ENCODE measurements at places on chromosomes 2 and 18. TPM values are rescaled to one million over a fixed set of nuclear protein-coding genes. Genes with fewer than 3 reads are reported as not detected.

RAB27B gene
- total RNA-seq: 2.4 TPM

CYS1 gene
- total RNA-seq: not detected

COL6A3 gene
- total RNA-seq: 1.3 TPM

AKAIN1 gene
- total RNA-seq: not detected

RGPD3 gene
- total RNA-seq: 0.38 TPM

MDH1B gene
- total RNA-seq: 0.25 TPM

IGFBP5 gene
- total RNA-seq: not detected

TCF23 gene
- total RNA-seq: not detected

IL18R1 gene
- 7.6 TPM for total RNA-seq

MC5R gene
- total RNA-seq: not detected

- DNase-seq: no peak
- no peak overlapping the region for H3K27ac ChIP-seq
- no peak overlapping the region for H3K4me3 ChIP-seq
- H3K27me3 ChIP-seq: no peaks in the 10 kb centered on the region
- H3K36me3 ChIP-seq: no peaks in the 10 kb centered on the region
These were observed 319.2 kb downstream of the LRATD1 start for GRCh38 chr2:14951569-14952285.

DNA sequence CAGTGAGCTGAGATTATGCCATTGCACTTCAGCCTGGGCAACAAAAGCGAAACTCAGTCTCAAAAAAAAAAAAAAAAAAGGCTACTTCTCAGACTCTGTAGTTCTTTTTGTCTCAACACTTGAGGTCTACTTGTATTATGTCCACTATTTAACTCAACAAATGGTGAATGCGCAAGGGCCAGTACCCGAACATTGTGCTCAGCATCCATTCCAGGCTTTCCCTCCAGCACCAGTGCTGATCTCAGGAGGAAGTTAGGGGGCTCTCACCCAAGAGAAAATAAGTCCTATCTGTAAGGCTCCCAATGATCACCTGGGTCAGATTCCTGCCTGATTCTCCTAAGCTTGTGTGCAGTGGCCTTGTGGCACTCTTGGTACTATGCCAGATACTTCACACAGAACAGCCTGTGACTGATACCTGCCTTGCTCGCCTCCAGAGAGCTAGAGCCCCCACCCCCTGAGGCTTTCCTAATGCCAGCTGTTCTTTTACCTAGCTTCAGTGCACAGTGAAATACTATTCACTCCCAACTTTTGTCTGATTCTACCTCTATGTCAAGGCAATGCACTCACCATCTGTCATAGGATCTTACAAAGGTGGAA is 74.9 kb downstream of the INO80D start:
- H3K4me3 ChIP-seq: no peak overlapping the region
- H3K27me3 ChIP-seq: no peaks in the 10 kb centered on the region
- no peak overlapping the region for H3K27ac ChIP-seq
- no peaks in the 10 kb centered on the region for H3K4me1 ChIP-seq
- DNase-seq: no peak

DNA sequence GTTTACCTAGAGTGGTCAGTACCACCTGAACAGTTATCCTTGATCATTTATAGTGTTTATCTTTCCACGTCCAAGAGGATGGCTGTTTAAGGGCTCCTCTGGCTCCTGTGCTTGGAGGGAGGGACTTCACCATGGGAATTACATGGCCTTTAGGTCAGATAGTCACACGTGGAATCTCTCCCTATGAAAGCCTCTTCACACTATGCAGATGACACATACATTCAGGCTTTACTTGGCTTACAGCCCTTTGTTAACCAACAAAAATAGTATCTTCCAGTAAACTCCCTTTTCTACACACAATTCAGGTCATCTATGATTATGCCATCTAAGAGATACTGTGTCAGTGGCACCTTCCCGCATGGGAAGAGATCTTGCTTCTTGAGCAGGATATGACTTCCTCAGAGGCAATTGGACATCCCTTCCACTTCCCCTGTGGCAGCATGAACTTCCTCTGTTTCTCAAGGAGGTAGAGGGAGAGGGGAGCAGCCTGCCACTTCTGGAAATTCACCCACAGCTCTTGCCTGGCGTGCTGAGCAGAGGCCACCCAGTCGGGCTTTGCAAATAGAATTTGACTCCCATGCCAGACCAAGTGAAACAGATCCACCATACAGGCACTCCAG is 53.5 kb downstream of the COLEC12 start:
- H3K4me3 ChIP-seq: no peak overlapping the region
- H3K27ac ChIP-seq: no peak overlapping the region

DNA sequence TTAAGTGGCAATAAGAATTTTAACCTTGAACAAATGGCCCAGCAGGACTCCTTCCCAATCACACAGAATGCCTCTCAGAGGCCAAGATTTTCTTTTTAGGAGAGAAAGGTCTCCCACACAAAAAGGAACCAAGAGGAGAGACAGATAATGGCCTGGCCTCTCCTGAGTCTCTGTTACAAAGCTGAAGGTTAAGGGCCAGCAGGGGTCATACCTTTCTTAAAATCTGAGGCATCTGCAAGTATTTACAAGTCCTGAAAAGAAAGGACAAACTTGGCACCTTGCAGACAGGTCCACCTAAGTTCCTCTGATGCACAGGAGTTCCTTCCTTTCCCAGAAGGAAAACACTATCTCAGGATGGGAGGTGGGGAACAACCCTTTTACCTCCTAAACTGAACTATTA is 142.3 kb downstream of the TMEM163 start:
- H3K27ac ChIP-seq: no peak overlapping the region
- no peaks in the 10 kb centered on the region for H3K27me3 ChIP-seq
- no peaks in the 10 kb centered on the region for H3K4me1 ChIP-seq
- DNase-seq: no peak
- H3K4me3 ChIP-seq: no peak overlapping the region

DNA sequence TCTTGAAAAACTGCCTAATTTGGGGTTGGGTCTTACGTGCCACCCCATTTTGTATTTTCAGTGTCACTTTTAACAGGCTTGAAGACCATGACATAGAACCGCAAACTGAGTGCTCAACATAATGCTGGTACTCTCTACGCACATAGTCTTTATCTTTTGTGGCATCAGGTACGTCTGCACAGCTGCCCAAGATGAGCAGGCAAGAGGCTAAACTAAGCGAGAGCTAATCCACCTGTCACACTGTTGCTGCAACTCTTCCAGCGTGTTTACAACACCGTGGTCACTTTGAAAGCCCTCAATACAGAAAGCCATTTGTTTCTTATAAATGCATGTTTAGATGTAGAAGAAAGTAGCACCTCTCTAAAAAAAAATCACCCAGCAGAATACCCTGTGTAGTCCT is 270.0 kb upstream of the TCF4 start:
- H3K27ac ChIP-seq: no peak overlapping the region
- no peak for DNase-seq
- no peaks in the 10 kb centered on the region for H3K27me3 ChIP-seq
- H3K4me3 ChIP-seq: no peak overlapping the region

DNA sequence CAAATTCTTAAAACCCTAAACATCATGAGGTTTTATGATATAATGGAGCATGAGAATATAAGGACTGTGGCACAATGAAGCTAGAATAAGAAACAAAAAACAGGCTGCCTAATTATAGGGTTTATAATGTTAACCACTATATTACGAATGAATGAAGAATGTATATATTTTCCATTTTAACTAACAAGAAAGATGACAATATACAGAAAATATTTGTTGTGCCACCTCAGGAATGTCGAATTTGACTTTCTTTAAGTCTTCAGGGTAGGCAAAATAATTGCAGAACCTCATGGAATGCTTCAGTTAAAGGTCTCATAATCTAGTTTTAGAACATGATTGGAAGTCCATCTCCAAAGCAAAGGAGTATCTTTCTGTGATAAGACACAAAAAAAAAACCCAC is 282.9 kb upstream of the SLC8A1 start:
- H3K27me3 ChIP-seq: no peaks in the 10 kb centered on the region
- no peak overlapping the region for H3K27ac ChIP-seq
- no peak for DNase-seq
- no peak overlapping the region for H3K4me3 ChIP-seq
- no peaks in the 10 kb centered on the region for H3K4me1 ChIP-seq

DNA sequence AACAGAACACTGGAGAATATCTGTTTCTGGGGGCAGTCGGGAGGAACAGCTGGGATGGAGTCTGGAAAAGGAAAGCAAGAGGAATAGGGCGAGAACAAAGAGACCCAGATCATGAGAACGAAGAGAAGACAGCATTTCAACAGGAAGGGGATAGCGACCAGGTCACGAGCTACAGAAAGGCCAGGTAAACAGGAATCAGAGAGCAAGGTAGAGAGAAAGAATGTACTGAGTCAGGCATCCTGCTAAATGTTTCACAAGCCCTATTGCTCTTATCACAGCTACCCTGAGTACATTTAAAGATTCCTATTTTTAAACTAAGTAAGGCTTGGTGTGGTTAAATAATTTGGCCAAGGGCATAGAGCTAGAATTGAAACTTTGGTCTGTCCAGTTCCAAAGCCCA is 254.9 kb upstream of the RAB12 start:
- no peaks in the 10 kb centered on the region for H3K4me1 ChIP-seq
- H3K27me3 ChIP-seq: no peaks in the 10 kb centered on the region
- DNase-seq: no peak

DNA sequence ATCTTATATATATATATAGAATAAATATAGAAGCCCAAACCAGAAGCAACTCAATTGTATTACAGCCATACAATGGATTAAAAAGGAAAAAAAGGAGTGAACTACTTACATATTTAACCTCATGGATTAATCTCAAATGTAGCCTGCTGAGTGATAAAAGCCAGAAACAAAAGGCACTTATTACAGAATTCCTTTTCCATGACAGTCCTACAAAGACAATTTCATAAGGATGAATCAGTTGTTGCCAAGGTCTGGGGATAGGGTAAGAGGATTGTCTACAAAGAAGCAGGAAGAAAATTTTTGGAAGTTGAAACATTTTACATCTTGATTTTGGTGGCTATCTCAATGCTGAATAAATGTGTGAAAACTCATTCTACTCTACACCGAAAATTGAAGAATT is 103.9 kb upstream of the DCC start:
- no peak for DNase-seq
- H3K27ac ChIP-seq: no peak overlapping the region
- H3K36me3 ChIP-seq: no peaks in the 10 kb centered on the region
- no peaks in the 10 kb centered on the region for H3K4me1 ChIP-seq
- no peak overlapping the region for H3K4me3 ChIP-seq
- no peaks in the 10 kb centered on the region for H3K27me3 ChIP-seq

DNA sequence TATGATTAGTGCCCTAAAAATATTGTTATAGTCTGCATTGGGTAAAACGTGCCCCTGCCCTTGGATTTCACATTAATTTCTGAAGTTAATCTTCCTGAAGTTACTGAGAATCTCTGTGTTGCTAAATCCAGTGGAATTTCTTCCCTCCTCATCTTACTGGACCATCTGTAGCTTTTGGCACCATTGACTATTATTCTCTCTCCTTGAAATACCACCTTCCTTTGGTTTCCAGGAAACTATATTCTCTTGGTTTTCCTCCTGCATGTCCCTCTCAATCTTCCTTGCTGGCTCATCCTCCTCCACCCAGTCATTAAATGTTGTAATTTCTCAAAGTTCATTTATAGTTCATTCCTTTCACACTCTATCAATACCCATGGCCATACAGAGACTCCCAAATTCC is 110.6 kb upstream of the SLC35G4 start:
- H3K27ac ChIP-seq: no peak overlapping the region
- H3K27me3 ChIP-seq: no peaks in the 10 kb centered on the region
- no peaks in the 10 kb centered on the region for H3K36me3 ChIP-seq
- DNase-seq: no peak

DNA sequence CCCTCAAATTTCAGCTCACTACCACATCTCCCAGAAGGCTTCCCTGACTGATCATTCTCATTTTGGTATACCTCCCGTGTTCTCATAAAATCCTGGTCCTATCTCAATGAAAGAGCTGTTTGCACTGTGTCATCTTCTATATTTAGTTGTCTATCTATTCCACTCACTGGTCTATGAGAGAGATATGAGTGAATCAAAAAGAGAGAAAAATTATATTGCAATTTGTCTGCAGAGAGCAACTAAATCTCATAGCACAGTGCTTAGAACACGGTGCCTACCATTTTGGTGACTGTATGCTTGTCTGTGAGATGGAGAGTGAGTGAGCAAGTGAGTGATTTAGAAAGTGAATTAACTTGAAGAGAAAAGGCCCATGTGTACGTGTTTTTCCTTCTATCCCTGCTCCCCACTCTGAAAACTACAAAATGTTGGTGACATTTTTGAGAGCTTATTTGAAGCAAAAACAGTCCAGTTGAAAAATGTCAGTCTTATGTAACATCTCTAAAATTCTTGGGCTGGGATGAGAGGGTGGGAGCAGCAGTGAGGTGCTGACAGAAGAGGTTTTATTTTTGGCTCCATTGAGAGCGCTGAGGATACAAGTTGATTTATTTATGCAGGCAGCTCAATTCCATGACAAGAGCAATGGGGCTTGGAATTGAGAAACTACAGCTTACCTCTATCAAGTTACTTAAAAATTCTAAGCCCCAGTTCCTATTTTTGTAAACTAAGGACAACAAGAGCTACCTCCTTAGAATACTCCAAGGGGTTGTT is 373.5 kb upstream of the CHST9 start:
- no peaks in the 10 kb centered on the region for H3K4me1 ChIP-seq
- H3K27ac ChIP-seq: no peak overlapping the region
- H3K27me3 ChIP-seq: no peaks in the 10 kb centered on the region
- H3K4me3 ChIP-seq: no peak overlapping the region
